ENCODE measurements at places on chromosomes 11 and 22.

DNA sequence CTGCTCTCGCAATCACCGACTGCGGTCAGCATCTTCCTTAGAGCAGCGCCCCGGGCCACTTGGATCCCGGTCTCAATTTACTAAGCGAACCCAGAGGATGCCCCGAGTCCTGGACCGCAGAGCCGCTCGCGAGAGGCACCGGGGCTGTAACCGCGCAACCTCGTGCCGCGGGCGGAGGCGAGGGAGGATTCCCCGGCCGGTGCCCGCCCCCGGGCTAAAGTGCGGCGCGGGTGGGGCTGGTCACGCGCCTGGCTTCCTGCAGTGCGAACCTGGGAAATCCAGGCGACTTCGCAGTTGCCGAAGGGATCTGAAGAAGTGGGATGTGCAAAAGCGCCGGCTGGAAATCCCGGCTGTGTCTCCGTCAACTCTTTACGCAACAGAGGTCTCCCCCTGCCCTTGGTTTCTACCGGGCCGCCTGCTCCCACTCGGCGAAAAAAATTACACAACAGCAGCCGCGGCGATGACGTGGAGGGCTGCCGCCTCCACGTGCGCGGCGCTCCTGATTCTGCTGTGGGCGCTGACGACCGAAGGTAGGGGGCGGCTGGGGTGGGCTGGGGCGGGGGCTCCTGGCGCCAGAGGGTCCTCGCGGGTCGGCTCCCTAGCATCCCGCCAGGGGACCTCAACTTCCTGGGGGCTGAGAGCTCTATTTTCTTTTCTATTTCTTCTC, at the start of gene NCR3LG1:
NCR3LG1 (plus strand) TSS at position 291 of the 667 bp plus-strand sequence; CDS start at position 461, 170 bp downstream.
- DNase-seq: peak; percentile 77

- DNase-seq: no peak
Measured at GRCh38 chr11:35969089-35970042, 25.5 kb downstream of the LDLRAD3 start.

DNA sequence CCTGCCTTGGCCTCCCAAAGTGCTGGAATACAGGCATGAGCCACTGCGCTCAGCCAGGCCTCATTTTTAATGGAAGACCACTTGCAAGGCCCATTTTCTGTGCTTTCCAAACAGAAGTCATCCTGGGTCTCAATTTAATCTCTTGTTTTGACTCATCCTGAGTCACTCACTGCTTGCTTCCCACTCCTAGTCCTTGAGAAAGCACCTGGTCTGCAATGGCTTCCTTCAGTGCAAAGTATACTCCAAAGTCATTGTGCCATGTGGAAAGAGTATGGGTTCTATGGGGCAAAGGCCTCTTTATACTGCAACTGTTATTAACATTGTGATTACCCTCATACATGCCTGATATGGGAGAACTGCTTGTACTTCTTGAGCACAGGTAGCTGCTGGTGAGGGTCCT, 18.3 kb upstream of the SLC5A1 start:
- no peak for DNase-seq

DNA sequence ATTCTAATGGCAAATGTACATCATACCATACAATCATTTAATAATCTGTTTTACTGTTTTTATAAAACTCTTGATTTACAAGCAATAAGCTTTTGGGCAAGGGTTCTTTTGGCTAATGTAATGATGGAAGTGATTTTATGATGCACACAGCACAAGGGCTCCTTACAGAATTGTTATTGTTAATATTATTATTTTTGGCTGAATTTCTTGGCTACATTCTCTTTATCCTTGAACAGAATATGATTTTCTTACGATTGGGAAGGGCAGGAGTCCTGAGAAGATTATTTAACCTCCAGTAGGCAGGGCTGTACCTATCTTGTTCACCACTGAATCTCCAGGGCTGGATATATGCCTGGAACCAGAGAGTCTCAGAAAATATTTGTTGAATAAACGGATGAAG, 70.4 kb upstream of the ARHGAP20 start:
- DNase-seq: no peak

GRCh38 chr11:24060125-24060524, 436.7 kb upstream of the LUZP2 start:
- no peak for DNase-seq

- no peak for DNase-seq
Measured at GRCh38 chr11:118533769-118534729, 3.1 kb downstream of the TMEM25 start.

DNA sequence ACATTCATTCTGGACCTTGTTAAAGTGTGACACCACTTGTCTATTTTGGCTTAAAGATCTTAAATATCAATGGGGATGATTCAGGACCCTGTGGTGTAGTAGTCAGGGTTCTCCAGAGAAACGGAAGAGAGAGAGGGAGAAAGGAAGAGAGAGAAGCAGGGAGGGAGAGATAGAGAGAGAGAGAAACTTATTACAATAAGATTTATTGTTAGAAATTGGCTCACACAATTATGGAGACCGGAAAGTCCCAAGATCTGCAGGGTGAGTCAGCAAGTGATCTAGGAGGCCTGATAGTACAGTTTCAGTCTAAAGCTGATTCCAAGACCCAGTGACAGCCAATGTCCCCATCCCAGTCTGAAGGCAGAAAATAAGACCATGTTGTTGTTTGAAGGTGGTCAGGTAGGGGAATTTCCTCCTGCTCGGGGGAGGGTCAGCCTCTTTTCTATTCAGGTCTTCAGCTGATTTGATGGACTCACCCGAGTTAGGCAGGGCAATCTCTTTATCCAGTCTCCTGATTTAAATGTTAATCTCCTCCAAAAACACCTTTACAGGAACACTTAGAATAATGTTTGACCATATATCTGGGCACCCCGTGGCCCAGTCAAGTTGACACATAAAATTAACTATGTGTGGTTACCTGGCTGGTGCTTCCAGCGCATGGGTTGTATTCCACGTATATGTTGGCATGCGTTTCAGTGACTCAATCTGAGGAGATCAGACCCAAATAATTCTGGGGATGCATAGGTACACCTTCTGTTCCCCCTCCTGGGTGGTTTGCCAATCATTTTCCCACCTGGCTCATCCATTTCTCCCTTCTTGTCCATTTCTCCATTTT, 1350.5 kb downstream of the TBC1D22A start:
- DNase-seq: no peak

- DNase-seq: no peak
Measured at GRCh38 chr22:46308283-46308988, 11.8 kb downstream of the GTSE1 start.

DNA sequence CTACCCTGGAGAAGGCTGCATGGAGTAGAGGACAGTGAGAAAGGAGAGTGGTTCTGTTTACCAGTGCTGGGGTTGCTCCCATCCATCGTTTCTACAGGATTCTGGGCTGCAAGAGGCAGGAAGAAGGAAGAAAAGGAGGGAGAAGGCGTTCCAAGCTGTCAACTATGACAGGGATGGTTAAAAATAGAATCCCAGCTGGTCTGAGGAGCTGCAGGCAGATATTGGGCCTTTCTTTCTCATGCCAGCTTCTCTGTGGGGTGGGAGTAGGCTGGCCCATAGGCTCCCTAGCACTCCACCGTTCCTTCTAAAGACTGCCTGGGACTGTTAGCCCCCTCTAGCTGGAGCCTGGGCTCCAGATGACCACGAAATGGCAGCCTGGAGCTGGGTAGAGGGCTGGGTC, 13.6 kb downstream of the CCKBR start:
- no peak for DNase-seq

GRCh38 chr11:60370811-60371298, 7.5 kb upstream of the MS4A7 start:
- DNase-seq: no peak

- DNase-seq: no peak
Measured at GRCh38 chr11:103842795-103843194, 193.6 kb upstream of the DDI1 start.

DNA sequence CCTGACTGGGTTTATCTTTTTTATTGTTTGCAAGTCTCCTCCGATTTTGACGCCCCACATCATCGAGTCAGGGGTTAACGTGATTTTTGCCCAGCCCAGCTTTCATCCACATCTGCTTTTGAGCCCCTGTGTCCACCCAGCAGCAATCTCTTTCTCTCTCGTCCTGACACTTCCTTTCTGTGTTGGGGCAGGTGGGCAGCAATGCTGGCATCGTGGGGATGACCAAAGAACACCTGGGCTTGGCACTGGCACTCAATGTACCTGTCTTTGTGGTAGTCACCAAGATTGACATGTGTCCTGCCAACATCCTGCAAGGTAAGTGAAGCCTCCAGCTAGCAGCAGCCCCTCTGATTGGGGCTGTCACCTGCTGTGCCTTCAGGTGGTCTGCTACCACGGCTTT, 15.8 kb downstream of the GTPBP1 start:
- DNase-seq: no peak

GRCh38 chr11:47617417-47617809, 23.2 kb upstream of the C1QTNF4 start:
- DNase-seq: no peak

- no peak for DNase-seq
Measured at GRCh38 chr11:78722786-78723185, 148.1 kb upstream of the NARS2 start.

GRCh38 chr11:31687861-31688260, 123.3 kb downstream of the PAX6 start:
- no peak for DNase-seq

GRCh38 chr11:113255741-113256140, 58.6 kb upstream of the TTC12 start:
- no peak for DNase-seq

- DNase-seq: no peak
Measured at GRCh38 chr22:32788904-32789624, 12.4 kb upstream of the TIMP3 start.

GRCh38 chr11:72552399-72552910, 118.1 kb upstream of the CLPB start:
- no peak for DNase-seq

DNA sequence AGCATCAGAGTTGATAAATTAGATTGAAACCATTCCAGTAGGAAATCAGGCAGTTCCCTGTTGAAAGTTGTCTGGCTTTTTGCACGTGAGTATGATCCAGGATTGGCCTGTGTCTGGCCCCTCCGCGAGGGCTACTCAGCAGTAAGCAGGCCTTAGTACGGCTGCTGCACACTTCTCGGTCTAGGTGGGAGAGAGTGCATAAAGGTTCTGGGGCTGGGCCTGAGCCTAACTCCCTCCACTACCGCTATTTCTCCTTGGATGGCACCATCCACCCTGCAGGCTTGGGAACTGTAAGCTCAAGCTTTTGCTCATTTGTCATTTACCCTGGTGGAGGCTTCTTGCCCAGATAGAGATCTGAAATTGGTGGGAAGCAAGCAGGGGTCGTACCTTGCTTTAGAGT, 22.0 kb downstream of the TUB start:
- no peak for DNase-seq

DNA sequence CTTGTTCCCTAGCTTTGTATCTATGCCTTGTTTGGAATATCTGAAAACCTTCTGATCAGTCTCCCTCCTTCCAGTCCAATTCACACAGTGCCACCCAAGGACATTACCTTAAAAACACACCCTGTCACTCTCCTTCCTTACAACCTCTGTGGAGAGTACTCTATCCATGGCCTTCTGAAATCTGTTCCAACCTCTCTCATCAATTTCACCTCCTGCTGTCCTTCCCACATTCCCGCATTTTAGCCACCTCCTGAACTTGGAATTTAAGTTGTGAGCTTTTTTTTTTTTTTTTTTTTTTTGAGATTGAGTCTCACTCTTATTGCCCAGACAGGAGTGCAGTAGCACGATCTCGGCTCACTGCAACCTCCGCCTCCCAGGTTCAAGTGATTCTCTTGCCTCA, 824.8 kb downstream of the METTL15 start:
- DNase-seq: peak; percentile 53

DNA sequence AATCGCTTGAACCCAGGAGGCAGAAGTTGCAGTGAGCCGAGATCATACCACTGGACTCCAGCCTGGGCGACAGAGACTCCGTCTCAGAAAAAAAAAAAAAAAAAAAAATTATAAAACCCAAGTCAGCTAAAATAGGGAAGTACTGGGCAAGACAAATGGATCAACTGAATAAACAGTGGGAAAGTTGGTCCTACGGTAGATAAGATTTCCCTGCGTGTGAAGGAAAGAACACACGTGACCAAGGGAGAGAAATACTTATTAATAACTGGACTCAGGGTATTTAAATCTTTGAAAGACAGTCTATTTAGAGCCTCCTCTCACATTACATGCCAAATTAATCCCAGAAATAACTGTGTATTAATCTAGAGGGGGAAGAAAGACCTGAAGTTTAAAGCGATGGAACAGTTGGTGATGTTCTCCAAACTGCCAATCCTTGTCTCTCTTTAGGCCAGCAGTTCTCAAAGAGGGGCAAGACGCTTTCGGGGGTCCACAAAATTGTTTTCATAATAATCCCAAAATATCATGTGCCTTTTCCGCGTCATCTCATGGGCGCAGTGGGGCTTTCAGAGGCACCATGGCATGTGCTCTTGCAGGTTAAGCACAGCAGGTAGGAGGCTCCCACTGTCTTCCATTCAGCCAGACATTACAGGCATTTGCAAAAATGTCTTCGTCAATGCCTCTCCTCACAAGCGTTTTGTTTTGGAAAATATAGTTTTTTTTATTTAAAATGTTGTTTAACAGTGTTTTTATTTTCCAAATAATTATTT, 6.6 kb downstream of the RTL6 start:
- DNase-seq: peak; percentile 11

DNA sequence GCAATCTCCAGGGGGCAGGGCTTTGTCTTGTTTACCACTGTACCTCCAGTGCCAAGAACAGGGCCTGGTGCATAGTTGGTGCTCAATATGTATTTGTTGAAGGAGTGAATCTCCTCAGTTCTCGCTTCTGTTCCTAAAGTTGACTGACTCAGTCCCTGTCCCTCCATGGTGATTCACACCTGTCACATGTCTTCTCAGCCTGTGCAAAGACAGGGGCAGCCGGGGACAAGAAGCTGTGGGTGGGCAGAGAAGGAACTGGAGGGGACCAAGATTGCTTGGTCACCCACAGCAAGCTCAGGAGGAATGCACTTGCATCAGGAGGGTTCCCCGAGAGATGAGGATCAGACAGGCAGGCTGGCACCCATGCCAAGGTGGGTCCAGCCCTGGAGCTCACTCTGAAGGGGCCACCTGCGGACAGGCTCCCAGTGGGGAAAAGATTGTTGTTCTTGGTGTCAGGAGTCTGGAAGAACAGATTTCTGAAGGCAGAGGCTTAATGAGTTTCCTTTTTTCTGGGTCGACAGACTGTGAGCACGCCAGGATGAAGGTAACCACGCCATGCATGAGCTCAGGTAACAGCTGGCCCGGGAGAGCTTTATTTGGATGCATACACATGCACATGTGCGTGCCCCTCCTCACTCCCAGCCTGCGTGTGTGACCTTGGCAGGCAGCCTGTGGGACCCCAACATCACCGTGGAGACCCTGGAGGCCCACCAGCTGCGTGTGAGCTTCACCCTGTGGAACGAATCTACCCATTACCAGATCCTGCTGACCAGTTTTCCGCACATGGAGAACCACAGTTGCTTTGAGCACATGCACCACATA, 16.9 kb downstream of the IL17RA start:
- no peak for DNase-seq
